CD4-positive, alpha-beta T cell treated with Interferon gamma for 1 hour (primary cell): ENCODE measurements at places on chromosomes 2 and 18.

DNA sequence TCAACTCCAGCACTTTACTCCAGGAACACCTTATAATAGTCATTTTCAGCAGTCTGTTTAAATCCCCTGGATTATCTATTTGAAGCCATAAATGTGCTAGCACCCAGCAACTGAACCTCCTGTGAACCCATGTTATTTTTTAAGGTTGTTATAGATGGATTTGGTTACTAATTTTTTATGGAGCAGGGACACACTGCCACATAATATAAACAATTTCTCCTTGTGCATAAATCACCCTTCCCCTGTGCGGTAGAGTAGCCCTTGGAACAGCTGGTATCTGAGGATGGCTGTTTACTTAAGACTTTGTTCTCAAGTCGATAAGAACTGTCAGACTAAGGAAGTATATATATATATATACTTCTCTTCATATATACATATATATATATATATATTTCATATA is 367.4 kb downstream of the EPHA4 start:
- no peak for DNase-seq

GRCh38 chr2:186887107-186888090 is 38.4 kb upstream of the ZSWIM2 start:
- no peak for DNase-seq

GRCh38 chr2:190838492-190838910 is 42.1 kb upstream of the GLS start:
- DNase-seq, result no peak

DNA sequence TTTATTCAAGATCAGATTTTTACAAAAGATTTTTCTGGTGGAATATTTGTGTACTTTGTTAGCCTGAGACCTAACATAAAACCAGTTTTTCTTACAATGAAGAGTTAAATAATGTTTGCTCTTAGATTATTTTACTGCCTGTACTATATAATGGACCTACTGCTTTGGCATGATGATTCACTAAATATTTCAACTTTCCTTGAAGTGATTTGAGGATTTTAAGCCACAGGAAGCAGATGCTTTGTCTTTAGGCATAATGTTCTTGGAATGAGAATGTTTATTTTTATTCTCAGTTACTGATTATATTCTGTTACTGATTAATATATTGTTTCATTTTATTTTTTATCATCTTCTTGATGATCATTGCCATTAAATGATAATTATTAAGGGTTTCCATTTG is 175.3 kb upstream of the LRP1B start:
- no peak for DNase-seq

DNA sequence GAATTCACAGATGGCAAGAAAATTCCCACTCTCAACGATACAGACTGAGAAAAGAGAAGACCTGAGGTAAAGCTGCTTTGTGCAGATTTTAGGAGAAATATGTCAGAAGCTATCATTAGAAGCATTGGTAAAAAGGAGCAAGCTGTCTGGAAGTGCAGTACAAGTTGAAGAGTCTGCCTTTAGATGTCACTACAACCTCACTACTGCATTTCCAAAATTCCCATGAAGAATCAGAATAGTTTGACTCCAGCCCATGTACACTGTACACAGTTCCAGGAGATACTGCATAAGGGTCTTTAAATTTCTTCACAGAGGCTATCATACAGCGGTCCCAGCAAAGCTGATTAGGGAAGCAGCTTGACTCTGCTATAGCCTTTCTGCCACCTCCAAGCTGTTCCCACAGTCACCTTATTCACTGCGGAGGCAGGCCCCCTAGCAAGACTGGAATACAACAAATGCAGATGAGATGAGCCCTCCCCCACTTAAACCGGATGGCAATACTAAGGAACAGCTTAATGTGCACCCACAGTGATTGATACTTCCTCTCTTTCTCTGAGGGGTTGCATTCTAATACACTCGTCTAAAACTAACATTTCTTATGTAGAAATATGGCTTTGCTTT is 527.4 kb downstream of the TMEM182 start:
- no peak for DNase-seq

DNA sequence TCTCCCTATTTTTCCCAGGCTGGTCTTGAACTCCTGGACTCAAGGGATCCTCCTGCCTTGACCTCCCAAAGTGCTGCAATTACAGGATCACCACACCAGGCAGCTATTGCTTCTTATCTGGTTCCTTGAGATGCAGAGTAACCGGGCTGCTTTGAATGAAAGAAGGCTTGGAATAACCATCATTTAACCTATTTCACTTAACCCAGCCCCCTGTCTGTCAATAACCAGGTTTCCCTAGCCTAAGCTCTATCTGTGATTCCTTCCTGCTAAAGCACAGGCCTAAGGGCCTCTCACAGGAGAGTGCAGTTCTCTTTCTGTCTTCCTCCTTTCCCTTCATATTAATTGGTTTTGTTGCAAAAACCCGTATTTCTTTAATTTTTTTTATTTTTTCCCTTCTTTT is 393.5 kb upstream of the RAB12 start:
- DNase-seq, result no peak

GRCh38 chr2:143152637-143153036 is 23.4 kb downstream of the ARHGAP15 start:
- no peak for DNase-seq

DNA sequence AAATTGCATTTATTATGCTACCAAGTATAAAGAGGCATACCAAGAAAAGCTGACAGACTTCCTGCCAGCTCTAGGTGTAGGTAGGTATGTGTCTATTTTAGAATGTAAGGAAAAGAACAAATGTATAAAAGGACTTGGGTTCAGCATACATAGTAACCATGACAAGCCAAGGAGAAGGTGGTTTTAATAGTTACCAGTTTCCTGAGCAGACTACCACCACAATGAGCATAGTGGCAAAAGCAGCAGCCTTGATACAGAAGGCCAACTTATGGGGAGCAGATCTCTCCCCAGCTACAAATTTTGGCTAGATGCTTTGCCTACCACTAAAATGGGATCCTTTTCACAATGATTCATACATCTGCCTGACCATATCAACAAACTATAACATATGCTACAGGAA is 34.5 kb downstream of the METTL8 start:
- no peak for DNase-seq

DNA sequence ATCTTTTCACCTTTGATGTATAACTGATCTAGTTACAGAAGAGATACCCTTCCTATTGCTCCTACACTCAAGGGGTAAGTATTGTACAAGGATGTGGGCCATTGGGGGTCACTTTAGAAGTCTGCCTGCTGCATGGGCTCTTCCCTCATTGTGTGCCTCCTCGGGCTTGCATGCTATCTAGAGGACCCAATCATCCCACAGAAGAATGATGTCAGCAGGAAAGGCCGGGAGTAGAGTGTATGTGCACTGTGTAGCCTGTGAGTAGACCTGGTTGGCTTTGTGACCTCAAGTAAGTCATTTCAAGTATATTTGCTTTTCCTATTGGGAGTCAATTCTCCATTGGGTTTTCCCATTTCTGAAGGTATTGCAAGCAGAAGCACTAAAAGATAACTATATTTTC is 129.5 kb upstream of the TRIB2 start:
- no peak for DNase-seq

- no peak for DNase-seq
Observed at GRCh38 chr18:42458226-42458625, 503.2 kb downstream of the PIK3C3 start.

GRCh38 chr2:201633661-201634249 is 9.5 kb downstream of the TMEM237 start:
- DNase-seq, result no peak

- DNase-seq, result no peak
Observed at GRCh38 chr2:16100006-16100405, 159.7 kb downstream of the MYCN start.

- DNase-seq, result peak; percentile 61
Observed at GRCh38 chr2:173048897-173049661, 26.6 kb upstream of the MAP3K20 start.

DNA sequence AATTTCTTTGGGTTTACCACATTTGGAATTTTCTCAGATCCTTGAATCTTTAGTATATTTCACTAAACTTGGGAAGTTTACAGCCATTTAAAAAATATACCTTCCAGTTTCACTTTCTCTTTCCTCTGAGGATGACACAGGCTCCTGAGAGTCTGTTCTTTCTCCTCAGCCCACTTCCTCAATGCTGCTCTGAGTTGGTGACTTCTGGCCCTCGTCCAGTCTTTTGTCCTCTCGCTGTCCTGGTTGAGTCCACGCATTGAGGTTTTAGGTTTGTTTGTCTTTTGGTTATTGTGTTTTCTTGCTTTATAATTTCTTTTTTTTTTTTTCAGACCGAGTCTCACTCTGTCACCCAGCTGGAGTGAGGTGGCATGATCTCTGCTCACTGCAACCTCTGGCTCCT is 40.7 kb upstream of the GALR1 start:
- peak; percentile 42 for DNase-seq

DNA sequence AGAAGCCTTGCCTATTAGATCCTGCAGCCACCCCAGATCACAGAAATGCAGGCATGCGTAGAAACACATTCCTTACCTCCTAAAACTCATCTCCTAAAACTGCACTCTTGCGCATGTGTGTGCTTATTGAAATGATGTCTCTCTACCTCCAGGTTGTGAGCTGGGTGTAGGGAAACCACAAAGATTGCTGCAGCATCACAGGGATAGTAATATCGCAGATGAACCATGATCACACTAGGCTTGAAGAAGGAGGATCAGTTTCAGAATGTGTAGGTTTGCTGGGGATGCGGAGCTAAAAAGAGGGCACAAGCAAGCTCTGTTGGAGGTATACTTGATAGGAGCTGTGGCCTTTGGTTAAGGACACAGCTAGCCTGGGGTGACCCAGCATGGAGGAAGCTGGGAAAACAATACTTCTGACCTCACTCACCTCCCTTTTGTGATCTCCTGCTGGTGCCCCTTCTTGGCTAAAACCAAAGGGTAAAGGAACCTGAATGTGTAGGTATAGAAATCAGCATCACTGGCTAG is 118.8 kb downstream of the SETBP1 start:
- no peak for DNase-seq

DNA sequence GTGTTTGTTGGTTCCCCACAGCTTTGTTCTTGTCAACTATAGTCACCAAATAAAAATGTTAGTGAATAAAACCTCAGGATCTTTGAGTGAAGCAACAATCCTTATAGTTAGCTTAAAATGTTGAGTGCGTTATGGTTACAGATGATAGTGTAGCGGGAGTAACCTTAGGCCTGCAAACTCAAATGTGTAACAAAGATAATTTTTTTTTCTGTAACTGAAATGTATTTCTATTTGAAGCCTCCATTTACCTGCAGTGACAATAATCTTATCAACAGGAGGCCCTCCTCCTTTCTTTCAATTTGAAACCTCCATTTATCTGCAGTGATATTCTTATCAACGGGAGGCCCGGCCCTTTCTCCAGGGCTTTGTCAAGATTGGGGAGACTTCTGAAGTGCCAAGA is 3.1 kb upstream of the C2orf49 start:
- DNase-seq, result no peak

DNA sequence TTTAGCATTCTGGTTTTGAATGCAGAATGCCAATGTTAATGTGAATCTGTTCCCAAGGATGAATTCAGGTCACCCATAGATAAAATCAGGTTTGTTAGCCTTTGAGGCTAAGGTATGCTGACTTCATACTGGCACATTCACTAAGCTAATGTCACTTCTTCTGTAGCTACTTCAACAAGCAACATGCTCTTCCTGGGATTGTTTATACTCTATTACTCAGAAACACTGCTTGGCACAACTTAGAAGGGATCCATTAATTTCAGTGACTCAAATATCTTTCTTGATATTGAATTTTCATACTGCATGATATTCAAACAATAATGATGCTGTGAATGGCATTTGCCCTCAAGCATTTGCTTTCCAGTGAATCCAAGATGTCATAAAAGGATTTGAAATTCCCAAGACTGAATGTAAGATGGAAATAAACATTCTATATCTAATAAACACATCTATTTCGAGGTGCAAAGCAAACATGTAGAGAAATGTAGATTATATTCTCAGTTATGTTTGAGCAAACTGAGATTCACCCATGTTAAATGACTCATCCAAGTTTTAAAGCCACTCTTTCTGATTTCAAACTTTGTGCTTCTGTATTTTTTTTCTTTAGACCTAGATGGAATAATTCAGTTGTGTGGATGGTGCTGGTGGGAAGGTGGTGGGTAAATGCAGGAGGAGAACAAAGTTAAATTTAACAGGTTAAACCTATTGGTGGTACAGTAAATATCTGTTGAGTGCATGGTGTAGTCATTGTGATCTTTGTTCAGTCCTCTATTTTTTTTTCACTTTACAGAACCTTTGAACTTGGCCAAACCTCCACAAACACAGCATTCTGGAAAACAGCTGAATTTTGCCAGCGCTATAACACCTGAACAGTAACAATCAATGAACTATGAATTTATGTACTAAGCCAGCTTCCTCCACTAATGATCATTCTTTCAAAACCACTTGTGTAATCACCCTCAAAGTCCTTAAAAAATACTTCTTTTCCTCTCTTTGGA is 162.1 kb upstream of the XIRP2 start:
- DNase-seq, result no peak

- no peak for DNase-seq
Observed at GRCh38 chr2:28333606-28334526, 58.8 kb upstream of the FOSL2 start.

- no peak for DNase-seq
Observed at GRCh38 chr2:45761635-45762034, 110.2 kb downstream of the PRKCE start.

GRCh38 chr18:66252703-66253102 is 351.2 kb downstream of the CDH19 start:
- DNase-seq, result no peak

- DNase-seq, result no peak
Observed at GRCh38 chr2:228545748-228546145, 364.3 kb upstream of the SPHKAP start.

DNA sequence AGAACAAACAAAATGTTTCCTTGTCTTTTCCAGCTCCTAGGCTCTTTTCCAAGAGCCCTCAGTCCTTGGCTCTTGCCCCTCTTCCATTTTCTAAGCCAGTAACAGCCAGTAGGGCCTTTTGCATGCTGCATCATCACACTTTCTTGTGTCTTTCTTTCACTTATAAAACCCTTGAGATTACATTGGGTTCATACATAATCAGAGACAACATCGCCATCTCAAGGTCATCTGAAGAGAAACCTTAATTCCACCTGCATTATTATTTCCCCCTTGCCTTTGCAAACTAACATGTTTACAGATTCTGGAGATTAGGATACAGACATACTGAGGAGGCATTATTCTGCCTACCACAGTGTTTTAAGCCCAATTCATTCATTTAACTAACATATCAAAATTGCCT is 697.3 kb downstream of the TRIB2 start:
- no peak for DNase-seq

DNA sequence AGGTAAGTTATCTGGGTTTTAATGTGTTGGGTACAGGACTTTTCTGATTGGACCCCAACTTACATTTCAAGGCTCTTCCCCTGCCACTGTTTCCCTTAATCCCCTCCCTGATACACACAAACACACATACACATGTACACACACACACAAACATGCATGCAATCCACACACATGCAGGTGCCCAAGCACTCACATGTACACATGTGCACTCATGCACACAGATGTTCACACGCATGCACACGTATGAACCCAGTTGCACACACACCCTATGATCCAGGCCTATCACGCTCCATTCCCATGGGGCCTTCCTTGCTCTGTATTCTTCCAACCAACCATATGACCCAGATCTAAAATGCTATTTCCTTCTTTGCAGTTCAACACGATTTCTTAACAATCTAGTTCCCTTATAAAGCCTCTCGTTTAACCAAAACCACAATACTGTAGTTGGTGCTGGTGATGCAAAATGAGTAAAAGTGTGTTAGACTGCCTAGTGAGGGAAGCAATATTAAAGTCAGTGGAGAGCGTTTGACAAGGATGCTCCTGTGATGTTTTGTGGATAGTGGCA is 11.1 kb downstream of the SERPINB8 start:
- DNase-seq, result no peak
